ENCODE measurements at places on chromosomes 12 and 14. TPM values are rescaled to one million over a fixed set of nuclear protein-coding genes. Genes with fewer than 3 reads are reported as not detected.

GRCh38 chr12:62215506-62215905, 44.7 kb upstream of the USP15 start:
- no peak for DNase-seq
- no peak overlapping the region for H3K27ac ChIP-seq
- H3K36me3 ChIP-seq = no peaks in the 10 kb centered on the region
- H3K4me1 ChIP-seq = no peaks in the 10 kb centered on the region

- H3K27ac ChIP-seq = no peak overlapping the region
- no peak overlapping the region for H3K4me3 ChIP-seq
- DNase-seq = no peak
Observed at GRCh38 chr12:27936196-27936595, 36.3 kb downstream of the PTHLH start.

- no peak overlapping the region for H3K4me3 ChIP-seq
- no peaks in the 10 kb centered on the region for H3K36me3 ChIP-seq
- no peaks in the 10 kb centered on the region for H3K27me3 ChIP-seq
Observed at GRCh38 chr14:33551963-33552362, 398.9 kb downstream of the EGLN3 start.

GRCh38 chr12:124715121-124715990, 147.9 kb upstream of the NCOR2 start:
- H3K4me1 ChIP-seq = peaks cover 62% of the 10 kb centered on the region
- no peak for DNase-seq
- no peak overlapping the region for H3K4me3 ChIP-seq

DNA sequence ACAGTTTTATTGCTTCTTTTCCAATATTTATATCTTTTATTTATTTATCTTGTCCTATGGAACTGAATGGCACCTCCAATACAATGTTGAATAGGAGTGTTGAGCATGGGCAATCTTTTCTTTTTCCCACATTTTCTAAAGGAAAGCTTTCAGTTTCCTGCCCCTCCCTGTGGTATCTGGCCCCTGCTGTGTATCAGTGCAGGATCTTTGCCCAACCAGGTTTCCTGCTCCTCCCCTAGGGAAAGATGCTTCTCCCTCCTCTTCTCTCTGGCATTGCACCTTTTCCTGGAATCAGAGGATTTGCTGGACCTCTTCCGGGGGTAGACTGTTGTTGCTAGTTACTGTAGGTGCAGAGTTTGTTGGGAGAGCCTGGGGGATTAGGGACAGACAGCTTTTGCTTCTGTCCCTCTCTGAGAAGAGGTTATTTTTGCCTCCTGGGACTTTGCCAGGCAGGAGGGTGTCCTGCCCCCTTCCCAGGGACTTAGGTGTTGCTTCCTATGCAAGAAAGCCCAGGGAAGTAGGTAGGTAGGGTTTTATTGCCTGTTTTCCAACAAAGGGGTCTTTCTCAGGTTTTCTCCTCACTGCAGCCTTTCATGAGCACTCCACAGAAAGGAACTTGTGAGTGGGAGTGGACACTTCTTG, 67.6 kb downstream of the POLR3B start:
- no peaks in the 10 kb centered on the region for H3K27me3 ChIP-seq
- peak; percentile 11 for DNase-seq
- H3K27ac ChIP-seq = peak overlapping the region; percentile 42

TMEM233 gene
- 0.25 TPM for polyA plus RNA-seq

BEST3 gene
- polyA plus RNA-seq = 0.89 TPM

Measured in heart left ventricle (tissue), 16 donors.